ENCODE measurements at places on chromosomes 1 and 21.

GRCh38 chr21:41142051-41142795, 25.7 kb upstream of the BACE2 start:
- no peak for DNase-seq

- DNase-seq = no peak
These were observed 11.4 kb downstream of the SLC45A3 start for GRCh38 chr1:205668951-205669340.

- no peak for DNase-seq
These were observed 189.9 kb downstream of the URB2 start for GRCh38 chr1:229815961-229816360.

GRCh38 chr1:119773711-119774241, 5.1 kb upstream of the HMGCS2 start:
- DNase-seq = peak; percentile 18

- DNase-seq = no peak
These were observed 300.8 kb downstream of the HHIPL2 start for GRCh38 chr1:222247081-222247480.

DNA sequence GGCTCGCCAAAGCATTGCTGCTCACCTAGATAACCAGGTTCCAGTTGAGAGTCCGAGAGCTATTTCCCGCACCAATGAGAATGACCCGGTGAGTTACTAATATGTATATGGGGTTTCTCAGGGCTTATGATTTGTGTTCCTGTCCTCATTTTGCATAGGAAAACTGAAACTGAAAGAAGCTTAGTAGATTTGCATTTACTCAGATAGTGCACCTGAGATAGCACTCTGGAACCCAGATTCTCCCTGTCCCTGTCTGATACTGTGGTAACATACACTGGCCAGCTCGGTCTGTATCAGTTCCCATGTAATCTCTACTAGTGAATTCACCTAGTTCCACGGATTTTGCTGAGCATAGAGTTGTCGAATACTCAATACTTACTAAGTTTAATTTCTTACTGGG, 28.1 kb downstream of the DAP3 start:
- DNase-seq = no peak

GRCh38 chr1:90706437-90707362, 10.4 kb downstream of the BARHL2 start:
- no peak for DNase-seq

GRCh38 chr21:38771536-38771935, 34.2 kb upstream of the ETS2 start:
- no peak for DNase-seq

- no peak for DNase-seq
These were observed 64.0 kb upstream of the HMCN1 start for GRCh38 chr1:185670187-185670627.

DNA sequence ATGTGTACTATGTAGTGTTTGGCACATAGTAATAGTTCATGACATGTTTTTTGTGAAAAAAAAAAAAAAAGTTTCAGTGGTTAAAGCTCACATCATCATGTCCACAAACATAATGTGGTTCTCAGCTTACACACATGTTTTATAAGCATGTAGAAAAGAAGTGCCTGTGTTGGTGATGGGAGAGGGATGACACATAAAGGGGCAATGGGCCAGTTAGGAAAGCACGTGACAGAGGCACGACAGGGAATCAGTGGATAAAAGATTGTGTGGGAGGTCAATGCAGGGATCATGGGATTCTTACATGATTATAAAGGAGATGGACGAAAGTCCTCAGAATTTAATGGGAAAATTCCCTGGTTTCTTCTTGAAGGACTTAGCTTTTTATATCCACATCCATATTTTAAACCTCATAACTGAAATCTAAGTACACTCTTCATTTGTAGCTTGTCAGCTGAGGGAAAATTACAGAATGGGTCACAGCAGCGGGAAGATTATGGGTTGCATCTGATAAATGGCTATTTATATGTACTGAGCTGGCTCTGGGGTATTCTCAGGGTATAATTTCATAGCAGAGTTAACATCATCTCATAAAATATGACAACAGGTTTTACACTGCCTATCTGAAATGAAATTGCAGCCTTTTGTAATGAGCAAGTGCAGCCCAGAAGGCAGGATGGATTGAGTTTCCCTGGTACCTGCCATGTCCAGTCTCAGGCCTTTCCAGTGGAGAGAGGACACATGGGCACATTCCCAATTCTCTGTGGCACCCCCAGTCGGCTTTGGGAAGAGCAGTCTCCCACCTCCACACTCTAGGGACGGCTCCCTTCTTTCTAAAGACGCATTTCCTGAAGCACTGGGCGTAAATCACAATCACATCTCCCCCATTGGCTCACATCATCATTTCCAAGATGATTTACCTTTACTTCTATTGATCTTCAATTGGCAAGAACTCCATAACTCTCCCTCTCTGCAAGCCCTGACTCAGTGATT, 42.3 kb upstream of the NHLH2 start:
- DNase-seq = no peak

GRCh38 chr1:170790651-170791071, 126.7 kb downstream of the PRRX1 start:
- no peak for DNase-seq

DNA sequence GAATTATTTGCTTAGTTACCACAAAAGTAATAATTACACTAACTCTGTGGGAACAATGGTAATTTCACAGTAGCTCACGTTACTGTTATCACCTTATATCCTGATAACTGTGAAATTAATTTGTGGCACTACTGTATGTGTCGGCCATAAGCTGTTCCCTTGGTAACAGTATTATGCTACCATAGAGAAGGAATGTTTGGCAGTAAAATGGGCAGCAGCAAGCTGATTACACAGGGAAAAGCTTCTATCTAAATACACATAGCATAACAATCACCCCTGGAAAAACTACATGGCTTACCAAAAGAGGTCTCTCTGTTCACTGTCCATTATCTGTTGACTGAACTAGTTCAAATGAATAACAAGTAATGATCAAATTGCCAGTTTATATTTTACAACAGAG, 124.1 kb downstream of the DPYD start:
- DNase-seq = no peak

GRCh38 chr1:46131712-46132528, 509 bp downstream of the PIK3R3 start:
- DNase-seq = peak; percentile 55

DNA sequence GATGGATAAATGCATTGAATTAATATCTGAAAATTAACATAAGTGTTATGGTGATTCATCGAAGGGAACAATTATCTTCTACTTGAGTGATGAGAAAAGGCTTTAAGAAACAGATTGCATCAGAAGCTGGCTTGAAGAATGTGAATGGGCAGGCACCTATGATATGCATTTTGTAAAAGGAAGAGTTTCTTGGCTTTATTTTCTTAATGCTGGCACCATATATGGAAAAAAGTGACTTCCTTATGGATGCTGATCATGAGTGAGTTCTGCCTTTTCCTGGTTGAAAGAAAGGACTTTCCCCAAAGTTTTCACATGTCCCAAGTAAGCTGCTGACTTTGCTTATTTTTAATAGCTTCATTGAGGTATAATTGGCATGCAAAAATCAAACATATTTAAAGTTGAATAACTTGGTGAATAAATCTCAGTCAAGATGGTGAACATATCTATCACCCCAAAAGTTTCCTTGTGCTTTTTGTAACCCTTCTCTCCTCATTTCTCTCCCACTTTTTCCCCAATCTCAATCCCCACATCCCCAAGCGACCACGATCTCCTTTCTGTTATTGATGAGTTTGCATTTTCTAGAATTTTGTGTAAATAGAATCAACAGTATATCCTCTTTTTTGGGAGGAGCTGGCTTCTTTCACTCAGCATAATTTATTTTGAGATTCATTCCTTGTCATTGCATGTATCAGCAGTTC, 74.2 kb downstream of the SPATA46 start:
- no peak for DNase-seq

DNA sequence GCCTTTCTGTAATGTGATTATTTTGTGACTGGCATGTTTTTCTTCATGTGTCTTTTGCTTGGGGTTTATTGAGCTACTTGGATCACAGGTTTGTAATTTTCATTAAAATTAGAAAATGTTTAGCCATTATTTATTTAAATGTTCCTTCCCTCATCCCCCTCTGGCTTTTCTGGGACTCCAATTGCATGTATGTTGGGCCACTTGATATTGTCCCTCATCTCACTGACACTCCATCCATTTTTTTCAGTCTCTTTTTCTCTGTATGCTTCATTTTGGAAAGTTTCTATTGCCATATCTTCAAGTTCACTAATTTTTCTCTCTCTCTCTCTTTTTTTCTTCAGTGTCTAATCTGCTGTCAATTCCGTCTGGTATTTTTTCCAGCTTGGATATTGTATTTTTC, 390.1 kb downstream of the PRDM2 start:
- no peak for DNase-seq

DNA sequence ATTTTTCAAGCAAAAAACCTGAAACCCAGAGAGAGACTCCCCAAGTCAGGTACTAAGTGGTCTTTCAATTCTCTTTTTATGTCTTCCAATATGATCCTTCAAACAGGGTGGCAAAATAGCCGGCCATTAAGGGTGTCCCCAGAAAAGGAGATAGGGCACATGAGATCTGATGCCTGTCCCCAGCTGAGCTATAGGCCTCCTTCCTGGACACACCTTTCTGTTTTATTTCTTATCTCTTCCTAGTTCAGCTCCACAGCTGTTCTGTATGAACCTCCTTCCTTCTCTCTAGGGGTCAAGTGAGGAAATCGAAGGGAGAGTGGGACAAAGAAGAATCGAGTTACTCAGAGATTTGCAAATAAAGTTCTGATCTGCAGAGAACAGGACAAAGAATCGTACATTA, 112.4 kb upstream of the ATP1A1 start:
- no peak for DNase-seq

- no peak for DNase-seq
These were observed 9.7 kb downstream of the PLPP3 start for GRCh38 chr1:56569661-56570060.

DNA sequence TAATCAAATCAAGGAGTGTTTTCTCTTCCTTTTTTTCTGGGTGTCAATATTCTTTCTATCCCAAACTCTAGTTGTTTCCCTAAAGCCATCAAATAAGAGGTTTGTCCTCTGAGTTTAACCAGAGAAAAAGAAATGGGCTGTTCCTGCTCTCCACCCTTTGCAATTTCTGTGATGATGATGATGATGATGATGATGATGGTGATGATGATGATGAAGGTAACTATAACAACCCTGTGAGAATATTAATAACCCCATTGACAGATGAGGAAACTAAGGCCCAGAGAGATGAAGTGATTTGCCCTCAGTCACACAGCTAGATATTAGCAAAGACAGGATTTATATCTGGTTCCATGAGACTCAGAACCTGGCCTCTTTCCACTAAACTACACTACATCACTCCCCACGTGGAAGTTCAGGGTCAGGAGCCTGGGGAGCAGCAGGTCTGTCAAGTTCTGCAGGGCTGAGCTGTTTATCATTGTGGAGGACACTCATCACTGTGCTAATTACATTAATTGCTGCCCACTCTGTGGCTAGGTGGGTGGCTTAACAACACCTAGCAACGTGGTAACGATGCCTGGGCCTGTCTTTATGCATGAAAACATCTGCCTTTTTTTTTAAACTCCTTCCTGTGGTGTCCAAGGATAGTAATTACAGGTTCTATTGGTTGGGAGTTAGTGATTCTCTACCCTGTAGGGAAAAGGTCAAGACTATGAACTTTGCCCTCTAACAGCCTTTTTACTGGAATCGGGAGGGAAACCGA, 19.0 kb upstream of the JUN start:
- DNase-seq = no peak

- DNase-seq = no peak
These were observed 81.9 kb downstream of the SIPA1L2 start for GRCh38 chr1:232547938-232548484.

- no peak for DNase-seq
These were observed 7.4 kb downstream of the PIK3C2B start for GRCh38 chr1:204487256-204487615.

GRCh38 chr1:99560207-99561040, 85.5 kb upstream of the PALMD start:
- no peak for DNase-seq

GRCh38 chr1:220885971-220886370, 6.7 kb downstream of the HLX start:
- DNase-seq = no peak

DNA sequence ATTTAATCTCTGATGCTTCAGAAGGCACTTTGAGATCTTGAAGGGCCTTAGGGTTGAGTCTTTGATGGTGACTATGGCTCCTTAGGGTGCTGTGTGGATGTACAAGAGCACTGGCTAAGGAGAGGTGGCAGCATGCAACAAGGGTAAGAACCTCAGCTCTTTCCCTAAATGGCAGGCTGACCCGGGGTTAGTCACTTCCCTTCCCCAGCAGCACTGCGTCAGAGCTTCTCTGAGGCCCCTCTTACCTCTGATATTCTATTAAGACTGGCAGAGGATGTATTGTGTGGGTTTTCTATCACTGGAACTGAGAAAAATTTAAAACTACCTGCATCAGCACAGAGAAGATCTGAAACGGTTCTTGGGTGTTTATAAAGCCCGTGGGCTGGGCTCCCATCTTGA, 11.8 kb downstream of the C1orf116 start:
- no peak for DNase-seq

GRCh38 chr1:47416319-47417169, 459 bp downstream of the FOXE3 start:
- DNase-seq = no peak

- peak; percentile 85 for DNase-seq
These were observed 2.6 kb upstream of the IFI44L start for GRCh38 chr1:78617615-78618026.

DNA sequence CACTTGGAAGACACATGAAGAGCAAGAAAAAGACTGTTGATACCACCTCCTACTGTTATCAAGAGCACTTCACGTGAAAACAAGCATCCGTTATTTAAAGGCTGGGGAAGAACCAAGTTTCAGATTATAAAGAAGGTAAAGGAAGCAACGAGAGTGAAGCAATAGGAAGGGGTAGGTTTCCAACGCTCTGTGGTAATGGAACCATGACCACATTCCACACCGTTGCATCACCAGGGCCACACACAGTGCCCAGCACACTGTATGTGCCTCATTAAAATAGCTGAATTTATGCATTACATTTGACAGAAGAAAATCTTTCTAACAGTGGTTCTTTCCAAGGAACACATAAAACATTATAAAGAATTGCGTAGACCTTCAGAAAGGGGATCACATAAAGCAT, 435.8 kb downstream of the MRPL39 start:
- DNase-seq = no peak

DNA sequence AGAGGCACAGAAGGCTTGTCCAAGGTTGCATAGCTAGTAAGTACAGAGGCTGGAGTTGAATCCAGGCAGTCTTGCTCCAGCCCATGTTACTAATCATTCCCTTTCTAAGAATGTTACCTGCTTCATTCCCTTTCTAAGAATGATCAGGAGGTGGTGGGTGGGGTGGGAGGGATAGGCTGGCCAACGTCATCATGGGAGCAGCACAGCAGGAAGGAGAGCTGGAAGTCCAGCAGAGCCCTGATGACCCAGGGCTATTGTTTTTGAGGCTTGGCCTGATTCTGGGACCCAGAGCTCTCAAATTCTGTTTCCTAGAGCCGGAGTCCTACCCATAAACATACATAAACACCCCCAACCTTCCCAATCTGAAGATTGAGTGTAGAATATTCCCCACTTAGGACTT, 11.8 kb upstream of the CSF1 start:
- DNase-seq = no peak

GRCh38 chr21:35614396-35614921, 445.9 kb downstream of the SETD4 start:
- DNase-seq = no peak
